ENCODE measurements at places on chromosomes 6 and 20.

GRCh38 chr20:53657279-53657678, 63.6 kb upstream of the ZNF217 start:
- DNase-seq, result no peak

DNA sequence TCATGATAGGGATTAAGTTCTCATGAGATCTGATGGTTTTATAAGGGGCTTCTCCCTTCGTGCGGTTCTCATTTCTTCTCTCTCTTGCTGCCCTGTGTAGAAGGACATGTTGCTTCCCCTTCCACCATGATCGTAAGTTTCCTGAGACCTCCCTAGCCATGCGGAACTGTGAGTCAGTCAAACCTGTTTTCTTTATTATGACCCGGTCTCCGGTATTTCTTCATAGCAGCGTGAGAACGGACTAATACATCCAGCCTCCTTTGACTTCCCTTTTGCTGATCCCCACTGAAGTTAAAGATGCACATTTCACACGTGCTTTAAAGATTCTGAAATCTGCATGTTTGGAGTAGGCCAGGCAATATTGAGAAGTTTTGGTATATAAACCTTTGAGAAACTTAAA, 543.1 kb downstream of the PRKN start:
- no peak for DNase-seq

- DNase-seq, result no peak
Measured at GRCh38 chr6:88145298-88145963, 20.7 kb downstream of the CNR1 start.

- no peak for DNase-seq
Measured at GRCh38 chr20:1426231-1426849, 33.5 kb upstream of the FKBP1A start.

- no peak for DNase-seq
Measured at GRCh38 chr6:29506446-29507067, 18.8 kb upstream of the MAS1L start.

DNA sequence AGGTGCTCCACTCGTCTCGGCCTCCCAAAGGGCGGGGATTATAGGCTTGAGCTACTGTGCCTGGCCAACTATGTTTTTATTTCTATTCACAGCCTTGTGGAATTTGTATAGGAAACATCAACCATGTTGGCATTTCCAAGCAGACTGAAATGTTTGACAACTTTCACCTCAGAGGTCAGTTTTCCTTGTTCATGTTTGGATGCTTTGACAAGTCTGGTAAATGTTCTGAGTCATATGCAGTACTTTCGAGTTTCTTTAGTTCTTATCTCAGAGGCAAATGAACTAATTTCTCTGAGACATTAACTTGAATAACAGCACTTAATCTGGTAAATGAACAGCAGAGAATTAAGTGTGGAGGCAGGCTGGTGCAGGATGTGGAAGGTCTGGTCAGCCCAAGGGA, 373.4 kb upstream of the SYNCRIP start:
- DNase-seq, result no peak
